ENCODE measurements at places on chromosomes 5 and 9.
A peak's percentile ranks its signal among the peaks of the same experiment; 100 is the strongest.

DNA sequence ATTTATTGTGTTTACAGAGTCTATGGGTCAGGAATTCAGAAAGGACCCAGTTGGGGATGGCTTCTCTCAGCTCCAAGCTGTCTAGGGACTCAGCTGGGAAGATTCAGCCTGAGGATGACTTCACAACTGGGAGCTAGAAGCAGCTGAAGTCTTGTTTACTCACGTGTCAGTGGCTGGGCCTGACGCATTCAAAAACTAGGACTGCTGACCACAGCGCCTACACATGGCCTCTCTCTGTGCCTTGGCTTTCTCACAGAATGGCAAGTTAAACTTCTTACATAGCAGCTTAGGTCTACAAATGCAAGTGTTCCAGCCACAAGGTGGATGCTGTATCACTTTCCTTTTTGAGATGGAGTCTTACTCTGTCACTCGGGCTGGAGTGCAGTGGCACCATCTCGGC is 16.3 kb upstream of the PPP2CA start:
- DNase-seq, result no peak

DNA sequence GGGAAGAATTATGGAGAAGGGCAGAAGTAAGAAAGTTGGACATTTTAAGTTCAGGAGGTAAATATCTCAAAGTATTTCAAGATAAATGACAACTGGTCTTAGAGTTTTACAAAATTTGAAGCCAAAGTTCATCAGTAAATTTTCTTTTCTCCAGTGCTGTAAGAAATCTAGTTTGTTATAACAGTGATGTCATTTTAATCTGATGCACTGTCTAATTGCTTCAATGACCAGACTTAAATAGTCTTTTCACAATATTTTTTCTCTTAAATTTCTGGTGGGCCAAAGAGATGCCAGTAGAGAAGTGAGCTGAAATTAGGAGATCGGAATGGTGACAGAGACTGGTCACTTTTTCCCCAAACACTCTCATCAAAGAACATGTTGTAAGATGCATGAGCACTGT is 156.5 kb upstream of the TMEM161B start:
- no peak for DNase-seq

- DNase-seq, result no peak
Observed at GRCh38 chr5:6592601-6593000, 40.2 kb downstream of the NSUN2 start.

GRCh38 chr9:100359057-100359456 is 6.3 kb upstream of the TEX10 start:
- no peak for DNase-seq

DNA sequence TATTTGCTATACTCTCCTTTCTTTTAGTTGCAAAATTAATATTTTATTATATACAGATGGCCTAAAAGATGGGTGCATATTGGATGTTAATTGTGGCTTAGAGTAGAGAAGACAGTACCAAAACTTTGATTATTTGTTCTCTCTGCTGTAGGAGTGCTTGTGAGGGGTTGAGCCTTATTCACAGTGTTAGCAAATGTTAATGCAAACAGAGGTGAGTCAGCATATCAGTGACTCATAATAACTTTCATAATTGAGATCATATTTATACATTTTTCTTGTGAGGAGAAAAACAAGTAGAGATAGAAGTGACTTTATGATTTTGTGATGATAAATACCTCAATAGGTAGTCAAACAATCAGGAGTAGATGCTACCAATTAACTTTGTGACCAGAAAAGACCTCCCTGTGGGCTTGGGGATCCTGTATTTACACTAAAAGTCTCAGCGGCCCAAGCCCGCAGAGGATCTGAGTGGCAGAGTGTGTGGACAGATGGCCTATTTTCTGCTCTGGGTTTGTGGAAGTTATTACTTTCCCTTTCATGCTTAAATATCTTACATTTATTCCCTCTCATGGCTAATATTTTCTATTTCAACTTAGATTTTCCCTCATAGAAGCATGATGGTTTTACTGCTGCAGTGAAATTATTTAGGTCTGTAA is 226.5 kb downstream of the TAF11L14 start:
- no peak for DNase-seq

- DNase-seq, result no peak
Observed at GRCh38 chr5:14767735-14768507, 103.4 kb downstream of the OTULIN start.

DNA sequence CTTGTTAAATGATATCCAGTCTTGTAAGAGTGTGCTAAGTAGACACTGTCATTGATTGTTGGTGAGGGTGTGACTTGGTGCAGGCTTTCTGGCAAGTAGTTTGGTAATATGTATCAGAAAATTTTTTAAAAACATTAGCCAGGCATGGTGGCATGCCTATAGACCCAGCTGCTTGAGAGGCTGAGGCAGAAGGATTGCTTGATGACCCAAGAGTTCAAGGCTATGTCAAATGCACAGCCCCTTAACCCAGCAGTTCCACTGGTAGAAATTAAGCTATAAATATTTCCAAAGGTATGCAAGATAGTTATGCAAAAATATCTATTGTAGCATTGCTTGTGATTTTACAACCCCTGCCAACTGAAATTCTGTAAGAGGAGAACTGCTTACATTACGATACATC is 24.2 kb downstream of the ZBTB43 start:
- DNase-seq, result no peak

DNA sequence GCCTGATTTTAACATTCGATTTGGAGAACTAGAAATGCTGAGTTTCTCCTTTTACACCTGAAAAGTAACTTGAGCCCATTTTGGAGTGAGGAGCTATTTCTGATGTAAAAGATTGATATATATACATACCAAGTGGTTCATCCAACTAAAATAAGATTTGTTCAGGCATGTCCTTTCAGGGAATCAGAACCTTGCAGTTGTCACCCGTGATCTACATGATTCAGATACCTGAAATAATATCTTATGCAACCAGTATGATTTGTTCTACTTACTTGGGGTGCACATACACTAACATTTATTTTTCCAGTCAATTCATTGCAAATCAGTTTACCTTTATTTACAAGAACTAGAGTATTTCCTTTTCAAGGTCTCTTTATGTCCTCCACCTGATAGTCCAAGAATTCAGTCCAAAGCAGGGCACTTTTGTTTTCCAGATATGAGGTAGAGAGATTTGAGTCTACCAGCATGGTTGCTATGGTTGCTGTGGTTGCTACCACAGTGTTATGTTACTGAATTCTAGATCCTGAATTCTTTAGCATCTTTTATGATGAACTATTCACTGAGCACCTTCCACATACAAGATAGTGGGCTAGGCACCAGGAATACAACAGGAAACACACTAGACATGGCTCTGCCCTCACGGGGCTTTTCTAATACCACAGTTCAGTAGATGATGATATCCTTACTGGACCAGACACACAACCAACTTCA is 49.3 kb downstream of the CCL28 start:
- DNase-seq, result no peak

DNA sequence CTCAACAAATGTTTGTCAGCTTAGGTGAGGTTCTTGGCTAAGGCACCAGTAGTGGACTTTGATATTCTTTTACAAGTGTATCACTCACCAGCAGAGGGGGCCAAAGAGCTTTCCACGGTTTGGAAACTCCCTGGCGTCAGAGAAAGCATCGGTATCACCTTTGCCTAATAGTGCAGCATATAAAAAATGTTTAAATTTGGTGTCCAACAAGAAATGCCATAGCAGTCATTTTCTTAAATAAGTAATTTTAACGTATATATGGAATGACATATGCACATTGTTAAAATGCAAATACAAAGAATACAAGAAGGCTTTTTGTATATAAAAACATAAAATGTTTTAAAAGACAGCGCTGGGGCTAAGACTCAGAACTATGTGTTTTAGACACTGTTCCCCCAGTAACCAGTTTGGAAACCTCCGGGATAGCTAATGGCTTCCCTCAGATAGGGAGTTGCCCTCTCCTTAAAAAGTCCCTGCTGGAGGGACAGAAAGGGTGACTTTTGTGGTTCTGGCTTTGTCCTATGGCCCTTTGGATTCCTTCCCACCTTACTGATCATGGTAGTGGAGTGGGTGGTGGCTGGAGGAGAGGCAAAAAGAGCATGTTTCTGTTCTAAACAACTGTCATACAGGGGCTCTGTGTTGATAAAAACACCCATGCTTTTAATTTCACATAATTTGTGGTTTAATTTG is 124.6 kb downstream of the GPBP1 start:
- peak; percentile 78 for DNase-seq

GRCh38 chr9:1048231-1048619 is 1.9 kb upstream of the DMRT2 start:
- DNase-seq, result no peak

DNA sequence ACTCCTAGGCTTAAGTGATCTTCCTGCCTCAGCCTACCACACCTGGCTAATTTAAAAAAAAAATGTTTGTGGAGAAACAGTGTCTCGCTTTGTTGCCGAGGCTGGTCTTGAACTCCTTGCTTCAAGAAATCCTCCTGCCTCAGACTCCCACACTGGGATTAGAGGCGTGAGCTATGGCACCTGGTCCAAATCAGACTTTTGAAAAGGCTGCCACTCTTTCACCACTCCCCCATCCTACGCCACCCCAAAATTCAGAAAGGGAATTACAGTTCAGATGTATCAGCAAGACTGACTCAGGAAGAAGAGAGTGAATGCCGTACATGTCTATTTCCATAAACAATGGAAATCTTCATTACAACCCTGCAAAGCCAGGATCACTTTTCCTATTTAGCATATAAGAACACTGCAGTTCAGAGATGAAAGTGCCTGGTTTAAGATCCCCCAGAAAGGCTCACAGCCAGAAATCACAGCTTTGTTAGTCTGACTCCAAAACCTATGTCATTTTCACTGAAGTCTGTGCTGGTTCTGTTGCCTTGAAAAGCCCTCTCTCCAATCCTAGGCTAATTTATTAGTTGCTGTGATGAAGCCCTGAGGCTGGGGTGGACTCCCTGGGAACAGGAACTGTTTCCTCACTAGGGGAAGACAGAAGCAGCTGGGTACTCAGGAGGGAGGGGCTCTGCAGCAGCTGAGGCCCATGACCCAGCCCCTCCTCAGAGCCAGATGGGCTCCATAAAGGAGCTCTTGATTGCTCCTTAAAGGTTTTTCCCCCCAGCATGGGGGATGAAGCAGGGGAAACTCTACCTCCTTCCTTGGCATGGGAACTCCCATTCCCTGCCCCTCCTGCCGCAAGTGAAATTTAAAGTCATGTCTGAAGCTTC is 3.1 kb downstream of the FBLL1 start:
- DNase-seq, result no peak

DNA sequence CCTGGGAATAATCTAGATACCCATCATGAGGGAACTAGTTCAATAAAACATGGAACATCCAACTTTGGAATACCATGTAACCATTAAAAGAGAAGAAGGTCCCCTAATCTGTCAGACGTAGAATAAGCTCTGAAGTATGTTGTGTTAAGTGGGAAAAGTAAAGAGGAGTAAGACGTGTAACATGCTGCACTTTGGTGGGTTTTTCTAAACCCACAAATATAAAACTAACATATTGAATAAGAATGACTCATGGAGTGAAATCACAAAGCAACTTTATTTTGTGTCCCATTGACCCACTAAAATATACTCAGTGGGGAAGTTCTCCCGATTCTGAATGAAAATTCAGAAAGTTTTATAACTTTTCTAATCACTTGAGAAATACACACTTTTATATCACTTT is 67.9 kb upstream of the PIK3R1 start:
- DNase-seq, result no peak

DNA sequence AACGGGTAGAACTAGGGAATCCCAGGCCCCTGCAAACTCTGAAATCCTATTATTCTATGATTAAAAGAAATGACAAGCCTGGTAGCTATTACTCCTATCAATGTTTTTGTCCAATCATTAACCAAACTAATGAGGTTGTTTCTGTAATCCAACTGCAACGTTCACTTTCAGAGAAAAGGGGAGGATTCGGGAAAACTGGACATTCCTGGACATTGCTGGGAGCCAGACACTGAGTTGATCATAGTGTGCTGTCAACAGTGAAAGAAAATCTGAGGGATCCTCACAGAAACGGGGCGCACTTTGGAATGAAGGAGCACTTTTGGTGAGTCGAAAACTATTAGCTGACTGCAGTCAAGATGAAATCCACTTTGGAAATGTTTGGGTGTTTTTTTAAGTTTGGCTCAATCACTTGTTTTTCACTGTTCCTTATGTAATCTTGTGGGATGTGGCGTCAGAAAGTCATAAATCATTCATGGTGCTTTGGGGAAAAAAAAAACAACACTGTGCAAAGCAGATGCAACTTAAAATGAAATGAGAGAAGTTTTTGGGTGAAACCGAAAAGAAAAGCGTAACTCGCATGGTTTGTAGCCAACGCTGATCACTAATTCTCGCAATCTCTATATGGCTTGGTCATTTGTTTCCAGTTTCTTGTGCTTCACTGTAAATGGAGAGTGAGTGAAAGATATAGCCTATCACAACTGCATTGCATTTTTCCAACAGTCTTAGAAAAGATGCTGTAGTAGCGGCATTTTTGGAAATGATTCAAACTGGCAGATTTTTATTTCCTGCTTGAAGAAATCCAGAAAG is 51.2 kb upstream of the ADRA1B start:
- no peak for DNase-seq

DNA sequence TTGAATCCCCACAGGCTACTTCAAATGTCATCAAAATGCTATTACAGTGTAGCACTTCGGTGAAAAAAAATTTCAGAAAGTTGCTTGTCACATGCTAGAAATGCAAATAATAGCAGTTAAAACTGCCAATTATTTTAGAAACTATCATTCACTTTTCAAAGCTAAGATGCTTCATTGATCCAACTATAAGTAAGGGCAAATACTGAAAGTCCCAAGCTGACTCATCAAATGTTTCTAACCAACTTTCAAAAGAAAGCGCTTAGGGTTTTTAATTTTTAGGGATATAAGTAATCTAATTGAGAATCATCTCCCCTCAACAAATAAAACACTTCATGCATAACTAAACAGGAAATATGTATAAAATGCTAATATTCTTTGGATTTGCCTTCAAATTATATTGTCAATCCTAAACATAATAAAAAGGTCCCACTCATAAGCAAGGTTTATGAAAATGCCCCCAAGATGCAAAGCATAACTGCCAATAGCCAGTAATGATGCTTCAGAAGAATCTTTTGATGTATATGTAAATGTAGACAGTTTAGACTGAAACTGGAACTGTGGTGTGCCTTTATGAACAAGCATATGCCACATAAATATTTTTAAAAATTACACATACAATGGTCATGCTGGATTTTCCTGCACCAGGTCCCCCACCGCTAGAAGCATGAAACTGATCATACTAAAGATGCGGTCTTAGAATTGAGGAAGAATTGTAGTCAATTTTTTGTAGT is 12.2 kb downstream of the ACTL7A start:
- no peak for DNase-seq

DNA sequence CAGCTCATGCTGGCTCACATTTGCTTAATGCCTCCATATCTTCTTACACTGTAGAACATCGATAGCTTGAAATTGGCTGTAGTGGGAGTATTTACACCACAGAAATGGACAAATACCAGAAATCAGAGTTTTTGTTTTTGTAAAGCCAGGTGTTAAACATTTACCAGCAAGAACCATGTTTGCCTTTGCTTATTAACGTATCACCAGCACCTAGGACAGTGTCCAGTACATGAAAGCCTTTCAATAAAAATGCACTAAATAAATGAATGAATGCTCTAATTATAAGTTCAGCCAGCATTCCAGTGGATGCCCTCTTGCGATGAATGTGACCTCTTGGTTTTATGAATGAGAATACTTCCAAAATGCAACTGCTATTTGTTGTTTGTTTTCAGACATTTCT is 140.4 kb upstream of the VLDLR start:
- no peak for DNase-seq

- no peak for DNase-seq
Observed at GRCh38 chr5:50663636-50664035, 2.8 kb upstream of the PARP8 start.

All from Peyer's patch (tissue), 4 donors.